ENCODE measurements at places on chromosomes 1 and 21. TPM values are rescaled to one million over a fixed set of nuclear protein-coding genes. Genes with fewer than 3 reads are reported as not detected.
A peak's percentile ranks its signal among the peaks of the same experiment; 100 is the strongest.

The MYOC gene
- total RNA-seq: not detected

DNA sequence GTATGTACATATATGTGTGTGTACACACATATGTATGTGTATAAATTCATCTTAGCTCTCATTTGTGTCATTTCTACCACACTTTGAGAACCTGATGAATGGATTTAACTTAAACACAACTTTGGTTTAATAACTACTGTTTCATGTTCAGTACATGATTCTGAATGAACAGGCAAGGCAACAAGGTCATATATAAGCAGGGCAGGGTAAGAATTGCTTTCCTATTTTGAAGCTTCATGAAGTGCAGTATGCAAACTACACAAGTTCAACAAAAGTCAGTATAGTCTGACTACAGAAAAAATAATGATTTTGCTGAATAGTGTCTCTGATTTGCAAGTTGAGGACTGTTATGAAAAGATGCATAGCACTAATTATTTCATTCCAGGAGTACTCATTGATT lies 127.6 kb downstream of the KCNK2 start:
- H3K27ac ChIP-seq: no peak overlapping the region
- no peak overlapping the region for H3K4me3 ChIP-seq
- no peaks in the 10 kb centered on the region for H3K36me3 ChIP-seq
- no peaks in the 10 kb centered on the region for H3K4me1 ChIP-seq
- H3K27me3 ChIP-seq: no peaks in the 10 kb centered on the region

GRCh38 chr1:228372183-228373003 lies 34.2 kb downstream of the TRIM11 start:
- no peak overlapping the region for H3K4me3 ChIP-seq
- H3K27me3 ChIP-seq: no peaks in the 10 kb centered on the region
- H3K4me1 ChIP-seq: no peaks in the 10 kb centered on the region
- H3K27ac ChIP-seq: no peak overlapping the region
- peak; percentile 48 for DNase-seq

The FAM78B gene
- total RNA-seq: 0.91 TPM

The AIRE gene
- not detected for total RNA-seq

DNA sequence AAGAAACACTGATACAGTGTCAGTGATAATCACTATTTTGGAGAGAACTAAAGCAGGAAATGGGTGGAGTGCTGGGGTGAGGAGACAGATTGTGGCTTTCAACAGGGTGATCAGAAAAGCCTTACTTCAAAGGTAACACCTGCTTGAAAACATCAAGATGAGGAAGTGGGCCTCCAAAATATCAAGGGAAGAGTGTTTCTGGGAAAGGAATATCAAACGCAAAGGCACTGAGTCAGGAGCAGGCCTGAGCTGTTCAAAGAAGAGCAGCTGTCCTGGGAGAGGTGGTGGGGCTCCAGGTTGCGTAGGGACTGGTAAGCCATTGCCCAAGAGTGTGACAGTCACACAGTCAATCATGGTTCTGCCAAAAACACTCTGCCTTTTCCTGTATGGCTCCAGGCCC lies 47.1 kb upstream of the ATP1A1 start:
- H3K36me3 ChIP-seq: no peaks in the 10 kb centered on the region
- no peaks in the 10 kb centered on the region for H3K27me3 ChIP-seq
- no peak overlapping the region for H3K27ac ChIP-seq
- no peak overlapping the region for H3K4me3 ChIP-seq
- no peak for DNase-seq

The AIM2 gene
- 1.1 TPM for total RNA-seq

The CD1C gene
- 6.8 TPM for total RNA-seq

- H3K27me3 ChIP-seq: no peaks in the 10 kb centered on the region
- peak; percentile 24 for DNase-seq
- H3K36me3 ChIP-seq: no peaks in the 10 kb centered on the region
- H3K27ac ChIP-seq: no peak overlapping the region
Observed at GRCh38 chr1:36920801-36921405, 113.4 kb downstream of the GRIK3 start.

DNA sequence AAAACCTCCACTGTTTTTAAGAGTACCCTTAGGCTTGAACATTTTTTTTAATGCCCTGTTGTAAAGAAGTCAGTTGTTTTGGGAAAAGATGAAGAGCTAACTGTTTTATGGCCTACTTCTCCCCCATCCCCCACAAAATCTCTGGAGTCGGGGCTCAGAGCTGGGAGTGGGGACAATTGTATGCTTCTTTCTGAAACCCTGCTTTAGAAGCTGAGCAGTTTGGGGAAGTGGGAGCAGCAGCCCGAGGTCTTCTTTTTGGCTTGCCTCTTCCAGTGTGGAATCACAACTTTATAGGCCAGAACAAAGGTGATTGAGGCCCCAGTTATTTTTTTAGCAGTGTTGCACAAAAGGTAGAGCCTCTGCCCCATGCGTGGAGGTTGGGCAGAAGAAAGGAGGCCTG lies 25.2 kb downstream of the PPP2R5A start:
- H3K4me3 ChIP-seq: no peak overlapping the region
- no peak overlapping the region for H3K27ac ChIP-seq
- no peaks in the 10 kb centered on the region for H3K27me3 ChIP-seq
- H3K36me3 ChIP-seq: peaks cover 12% of the 10 kb centered on the region
- peaks cover 24% of the 10 kb centered on the region for H3K4me1 ChIP-seq

The AKNAD1 gene
- total RNA-seq: 0.46 TPM

DNA sequence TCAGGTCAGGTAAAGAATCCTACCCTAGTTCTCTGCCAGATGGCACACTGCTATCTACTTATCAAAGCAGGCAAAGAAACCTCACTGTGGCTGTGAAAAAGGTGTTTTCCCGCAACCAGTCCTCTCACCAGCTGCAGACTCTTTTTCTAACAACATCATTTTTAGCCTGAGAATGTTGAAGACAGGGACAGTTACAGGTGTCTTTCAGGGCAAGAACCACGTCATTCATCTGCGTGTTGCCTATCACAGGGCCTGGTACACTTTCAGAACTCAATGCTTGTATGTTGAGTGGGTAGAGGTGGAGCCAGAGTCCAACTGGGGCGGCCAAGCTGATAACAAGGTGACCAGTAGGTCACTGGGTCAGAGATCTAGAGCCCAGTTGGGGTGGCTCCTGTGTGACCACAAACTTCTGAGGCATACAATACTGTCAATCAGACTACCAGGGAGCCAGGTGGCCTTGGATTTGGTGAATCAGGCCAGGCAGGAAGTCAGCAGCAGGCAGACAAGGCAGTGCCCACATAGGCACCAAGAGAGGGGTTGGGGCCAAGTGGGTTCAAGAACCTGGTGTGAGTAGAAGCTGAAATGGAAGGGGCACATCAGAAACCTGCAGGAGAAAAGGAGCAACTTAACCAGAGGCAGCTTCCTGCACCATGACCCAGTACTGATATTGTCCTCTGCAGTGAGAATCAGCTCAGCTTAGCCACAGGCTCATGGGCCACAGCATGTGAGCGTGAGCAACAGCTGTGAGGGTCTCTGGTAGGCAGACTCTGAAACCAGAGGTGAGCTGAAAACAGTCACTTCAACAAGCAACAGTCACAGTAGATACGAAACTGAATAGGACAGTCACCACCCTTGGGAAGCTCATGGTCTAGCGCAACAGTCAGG lies 123.6 kb downstream of the DTL start:
- H3K4me3 ChIP-seq: no peak overlapping the region
- H3K36me3 ChIP-seq: no peaks in the 10 kb centered on the region
- peaks cover 15% of the 10 kb centered on the region for H3K4me1 ChIP-seq

The TSSK3 gene
- total RNA-seq: not detected

The RBBP4 gene
- total RNA-seq: 118 TPM

The LZIC gene
- 17.8 TPM for total RNA-seq

DNA sequence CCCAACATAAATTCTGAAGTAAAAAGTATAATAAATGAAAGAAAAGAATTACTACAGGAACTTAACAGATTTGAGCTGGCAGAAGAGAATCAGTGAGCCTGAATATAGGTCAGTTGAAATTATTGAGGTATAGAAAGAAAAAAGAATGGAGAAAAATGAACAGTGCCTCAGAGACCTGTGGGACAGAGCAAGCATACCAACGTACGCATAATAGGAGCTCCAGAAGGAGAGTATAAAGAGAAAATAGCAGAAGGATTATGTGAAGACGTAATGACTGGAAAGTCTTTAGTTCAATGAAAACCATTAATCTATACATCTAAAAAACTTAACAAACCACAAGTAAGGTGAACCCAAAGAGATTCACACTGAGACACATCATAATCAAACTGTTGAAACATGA lies 261.8 kb downstream of the DYRK1A start:
- no peak overlapping the region for H3K4me3 ChIP-seq
- H3K4me1 ChIP-seq: peaks cover 11% of the 10 kb centered on the region
- H3K36me3 ChIP-seq: no peaks in the 10 kb centered on the region

DNA sequence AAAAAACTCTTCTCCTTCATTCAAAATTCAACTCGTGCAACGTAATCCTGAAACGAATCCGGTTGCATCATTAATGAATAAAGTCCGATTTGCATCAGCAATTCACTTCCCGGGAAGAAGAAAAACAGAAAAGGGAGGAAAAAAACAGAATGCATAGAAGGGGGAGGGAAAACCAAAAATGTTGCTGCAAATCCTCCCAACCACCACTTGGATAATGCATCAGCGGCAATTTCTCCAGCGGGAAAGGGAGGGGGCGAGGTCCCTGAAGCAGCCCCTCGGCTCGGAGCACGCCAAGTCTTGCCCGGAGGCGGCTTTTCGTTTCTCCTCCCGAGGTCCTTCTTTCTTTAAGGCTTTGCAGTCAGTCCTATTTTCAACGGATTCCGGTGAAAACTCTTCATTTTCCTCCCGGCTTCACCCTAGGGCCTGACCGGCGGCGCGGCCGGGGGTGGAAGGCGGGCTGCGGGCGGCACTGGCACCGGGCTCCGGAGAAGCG lies 723 bp downstream of the CDC42BPA start:
- peak; percentile 37 for DNase-seq
- H3K4me1 ChIP-seq: peaks cover 7% of the 10 kb centered on the region
- no peaks in the 10 kb centered on the region for H3K36me3 ChIP-seq
- peak overlapping the region; percentile 74 for H3K4me3 ChIP-seq
- no peaks in the 10 kb centered on the region for H3K27me3 ChIP-seq

DNA sequence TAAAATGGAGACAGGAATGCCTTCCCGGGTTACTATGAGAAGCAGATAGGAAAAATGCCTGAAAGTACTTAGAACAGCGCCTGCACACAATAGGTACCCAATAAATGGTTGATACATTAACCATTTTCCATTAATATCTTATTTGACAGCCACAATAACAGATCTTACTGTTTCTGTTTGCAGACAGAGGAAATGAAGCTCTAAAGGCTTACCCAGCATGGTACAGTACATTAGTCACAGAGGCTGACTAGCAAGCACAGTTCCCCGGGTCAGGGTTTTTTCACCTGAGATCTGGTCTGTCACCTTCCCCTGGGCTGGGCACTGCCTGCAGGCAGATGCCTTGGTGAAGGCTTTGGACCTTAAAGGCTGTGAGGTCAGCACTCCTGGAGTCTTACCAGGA lies 2.9 kb downstream of the TRIM63 start:
- H3K36me3 ChIP-seq: no peaks in the 10 kb centered on the region
- DNase-seq: no peak
- no peak overlapping the region for H3K27ac ChIP-seq
- no peaks in the 10 kb centered on the region for H3K4me1 ChIP-seq
- no peak overlapping the region for H3K4me3 ChIP-seq

GRCh38 chr1:207807326-207807689 lies 55.5 kb downstream of the CD46 start:
- peaks cover 90% of the 10 kb centered on the region for H3K36me3 ChIP-seq
- H3K27ac ChIP-seq: peak overlapping the region; percentile 82
- peaks cover 100% of the 10 kb centered on the region for H3K4me1 ChIP-seq
- DNase-seq: no peak

The SLC35F3 gene
- 1.7 TPM for total RNA-seq

GRCh38 chr1:197306381-197307062 lies 38.5 kb downstream of the CRB1 start:
- H3K4me3 ChIP-seq: no peak overlapping the region
- H3K27me3 ChIP-seq: no peaks in the 10 kb centered on the region
- no peak overlapping the region for H3K27ac ChIP-seq
- no peaks in the 10 kb centered on the region for H3K4me1 ChIP-seq
- no peaks in the 10 kb centered on the region for H3K36me3 ChIP-seq

- H3K4me3 ChIP-seq: no peak overlapping the region
- DNase-seq: no peak
- H3K27me3 ChIP-seq: no peaks in the 10 kb centered on the region
- H3K27ac ChIP-seq: no peak overlapping the region
- peaks cover 73% of the 10 kb centered on the region for H3K36me3 ChIP-seq
- peaks cover 4% of the 10 kb centered on the region for H3K4me1 ChIP-seq
Observed at GRCh38 chr1:39328095-39328494, 123.6 kb downstream of the MACF1 start.

- no peaks in the 10 kb centered on the region for H3K27me3 ChIP-seq
- peaks cover 12% of the 10 kb centered on the region for H3K4me1 ChIP-seq
- H3K27ac ChIP-seq: peak overlapping the region; percentile 35
- no peak overlapping the region for H3K4me3 ChIP-seq
- DNase-seq: peak; percentile 52
Observed at GRCh38 chr1:167305706-167306277, 85.1 kb downstream of the POU2F1 start.

The CFHR2 gene
- 0.40 TPM for total RNA-seq

- no peaks in the 10 kb centered on the region for H3K27me3 ChIP-seq
- no peak overlapping the region for H3K27ac ChIP-seq
- H3K4me3 ChIP-seq: no peak overlapping the region
- no peaks in the 10 kb centered on the region for H3K4me1 ChIP-seq
- no peaks in the 10 kb centered on the region for H3K36me3 ChIP-seq
- DNase-seq: no peak
Observed at GRCh38 chr1:203038217-203038741, 12.0 kb downstream of the PPFIA4 start.

GRCh38 chr1:37691497-37692077 lies 729 bp upstream of the CDCA8 start:
- H3K4me3 ChIP-seq: peak overlapping the region; percentile 94
- peak overlapping the region; percentile 94 for H3K27ac ChIP-seq
- H3K36me3 ChIP-seq: no peaks in the 10 kb centered on the region
- no peaks in the 10 kb centered on the region for H3K27me3 ChIP-seq

DNA sequence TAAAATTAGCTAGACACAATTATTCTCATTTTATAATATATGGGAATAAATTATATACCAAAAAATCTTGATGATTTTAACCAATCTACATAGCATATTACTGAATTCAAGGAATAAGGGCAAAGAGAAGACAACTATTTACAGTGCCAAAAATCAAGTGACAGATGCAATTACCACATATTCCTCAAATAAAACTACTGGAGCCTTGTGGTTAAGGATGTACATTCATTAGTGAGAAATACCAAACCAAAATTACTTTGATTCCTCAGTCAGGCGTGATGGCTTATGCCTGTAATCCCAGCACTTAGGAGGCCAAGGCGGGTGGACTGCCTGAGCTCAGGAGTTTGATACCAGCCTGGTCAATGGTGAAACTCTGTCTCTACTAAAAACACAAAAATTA lies 68.8 kb upstream of the RBM34 start:
- H3K27ac ChIP-seq: no peak overlapping the region
- no peak overlapping the region for H3K4me3 ChIP-seq
- H3K27me3 ChIP-seq: no peaks in the 10 kb centered on the region
- H3K4me1 ChIP-seq: no peaks in the 10 kb centered on the region
- peaks cover 38% of the 10 kb centered on the region for H3K36me3 ChIP-seq

All from upper lobe of left lung (tissue), 6 donors.